ENCODE measurements at places on chromosomes 5 and 9.

DNA sequence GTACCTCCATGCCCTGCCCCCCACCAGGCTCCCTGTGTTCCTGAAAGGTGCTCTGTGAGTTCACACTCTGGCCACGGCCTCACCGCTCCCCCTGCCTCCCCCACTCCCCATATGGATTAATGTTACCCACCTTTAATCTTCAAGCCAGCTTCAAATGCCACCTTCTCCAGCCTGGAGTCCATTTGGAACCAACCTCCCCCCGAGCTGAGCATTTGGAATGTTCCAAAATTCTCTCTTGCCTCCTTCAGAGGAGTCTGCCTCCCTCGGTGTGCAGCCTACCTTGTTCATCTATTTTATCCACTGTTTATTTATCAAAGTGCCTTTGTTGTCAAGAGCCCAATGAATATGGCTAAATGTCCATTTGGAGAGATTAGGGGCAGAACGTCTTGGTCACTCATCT, 4.3 kb downstream of the GOLGA2 start:
- DNase-seq: no peak

DNA sequence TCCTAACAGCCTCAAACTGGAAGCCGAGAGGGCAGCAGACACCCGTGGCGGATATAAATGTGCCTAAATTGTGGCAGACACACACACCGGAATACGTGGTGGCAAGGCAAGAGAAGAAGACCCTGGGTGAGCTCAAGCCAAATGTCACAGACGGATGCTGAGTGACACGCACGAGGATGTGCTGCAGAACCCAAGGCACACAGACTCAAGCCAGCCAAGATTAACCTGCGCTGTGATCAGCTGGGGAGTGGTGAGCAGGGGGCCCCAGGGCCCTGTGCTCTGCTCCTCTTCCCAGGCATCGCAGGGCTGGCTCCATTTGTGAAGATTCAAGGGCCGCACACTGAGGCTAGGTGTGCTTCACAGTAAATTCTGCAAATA, 16.4 kb downstream of the SEMA4D start:
- no peak for DNase-seq

GRCh38 chr5:115374057-115374775, 77.8 kb upstream of the CCDC112 start:
- no peak for DNase-seq

DNA sequence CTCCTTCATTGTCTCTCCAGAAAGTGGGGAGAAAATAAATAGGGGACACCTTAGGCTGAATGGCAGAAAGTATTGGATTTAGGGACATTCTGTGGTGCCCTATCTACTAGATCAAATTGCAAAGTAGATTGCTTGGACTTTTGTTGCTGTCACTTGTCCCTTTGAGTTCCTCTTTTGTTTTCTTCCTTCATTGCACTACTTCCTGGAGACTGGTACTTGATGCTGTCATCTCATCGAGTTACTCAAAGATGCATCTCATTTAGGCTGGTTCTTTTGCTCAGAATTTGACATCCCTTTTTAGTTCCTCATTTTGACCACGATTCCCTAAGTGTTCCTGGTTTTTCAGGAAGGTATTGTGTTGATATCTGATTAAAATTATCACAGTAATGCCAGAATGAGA, 137.6 kb downstream of the ADGRV1 start:
- no peak for DNase-seq

DNA sequence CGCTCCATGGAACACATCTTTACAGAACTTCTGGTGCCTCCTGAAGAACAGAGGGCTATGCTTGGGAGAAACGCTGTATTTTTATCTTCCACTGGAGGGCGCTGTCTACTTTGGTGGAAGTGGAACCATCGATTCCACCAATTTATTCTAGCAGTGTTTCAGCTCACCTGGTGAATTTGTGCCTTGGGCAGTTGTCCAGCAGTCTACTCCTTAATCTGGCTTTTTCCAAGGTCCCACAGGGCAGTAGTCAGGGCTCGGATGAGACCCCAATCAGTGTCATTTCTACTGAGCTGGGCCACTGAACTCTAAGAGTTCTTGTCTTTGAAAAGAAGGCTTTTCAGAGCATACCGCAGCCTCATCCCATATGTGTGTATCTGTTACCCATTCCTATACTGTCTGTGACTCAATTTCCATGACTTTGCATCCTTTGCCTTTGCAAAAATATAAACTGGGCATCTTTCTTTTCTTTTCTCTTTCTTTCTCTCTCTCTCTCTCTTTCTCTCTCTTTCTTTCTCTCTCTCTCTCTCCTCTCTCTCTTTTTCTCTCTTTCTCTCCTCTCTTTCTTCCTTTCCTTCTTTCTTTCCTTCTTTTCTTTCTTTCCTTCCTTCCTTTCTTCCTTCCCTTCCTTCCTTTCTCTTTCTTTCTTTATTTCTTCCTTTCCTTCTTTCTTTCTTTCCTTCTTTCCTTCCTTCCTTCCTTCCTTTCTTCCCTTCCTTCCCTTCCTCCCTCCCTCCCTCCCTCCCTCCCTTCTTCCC, 138.4 kb upstream of the ZNF618 start:
- peak; percentile 49 for DNase-seq

GRCh38 chr9:123716339-123716945, 213.5 kb downstream of the DENND1A start:
- DNase-seq: no peak

DNA sequence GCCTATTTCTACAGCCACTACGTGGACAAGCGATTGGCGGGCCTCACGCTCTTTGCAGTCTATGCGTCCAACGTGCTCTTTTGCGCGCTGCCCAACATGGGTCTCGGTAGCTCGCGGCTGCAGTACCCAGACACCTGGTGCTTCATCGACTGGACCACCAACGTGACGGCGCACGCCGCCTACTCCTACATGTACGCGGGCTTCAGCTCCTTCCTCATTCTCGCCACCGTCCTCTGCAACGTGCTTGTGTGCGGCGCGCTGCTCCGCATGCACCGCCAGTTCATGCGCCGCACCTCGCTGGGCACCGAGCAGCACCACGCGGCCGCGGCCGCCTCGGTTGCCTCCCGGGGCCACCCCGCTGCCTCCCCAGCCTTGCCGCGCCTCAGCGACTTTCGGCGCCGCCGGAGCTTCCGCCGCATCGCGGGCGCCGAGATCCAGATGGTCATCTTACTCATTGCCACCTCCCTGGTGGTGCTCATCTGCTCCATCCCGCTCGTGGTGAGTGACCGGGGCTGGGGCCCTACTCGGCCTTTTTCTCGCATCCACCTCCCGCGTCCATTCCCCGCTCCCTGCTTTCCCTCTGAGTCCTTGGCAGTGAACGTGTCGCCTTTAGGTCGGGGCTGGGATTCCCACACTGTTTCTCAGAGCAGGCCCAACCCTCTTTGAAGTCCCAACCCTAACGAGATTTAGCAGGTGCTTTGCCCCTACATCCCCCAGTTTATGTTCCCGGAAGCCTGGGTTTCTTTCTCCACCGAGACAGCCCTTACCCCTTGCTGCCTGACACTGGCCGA, 1.8 kb downstream of the PTGER4 start:
- no peak for DNase-seq

DNA sequence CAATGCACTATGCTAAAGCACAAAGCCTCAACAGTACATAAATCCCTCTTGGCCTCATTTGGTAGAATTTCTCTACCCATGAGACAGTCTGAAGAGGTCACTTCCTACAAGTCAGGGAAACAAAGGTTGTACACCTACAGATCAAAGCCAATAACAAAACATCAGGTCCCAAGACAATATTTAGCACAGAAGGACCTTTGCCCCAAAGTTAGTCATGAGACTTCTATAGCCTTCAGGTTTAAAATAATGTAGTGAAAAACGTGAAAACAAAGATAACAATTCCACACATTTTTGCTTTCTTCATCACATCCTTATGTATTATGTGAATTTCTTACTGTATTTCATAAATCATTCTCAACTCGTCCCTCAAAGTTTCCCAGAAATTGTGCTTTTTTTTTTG, 15.8 kb downstream of the AFF4 start:
- DNase-seq: no peak

DNA sequence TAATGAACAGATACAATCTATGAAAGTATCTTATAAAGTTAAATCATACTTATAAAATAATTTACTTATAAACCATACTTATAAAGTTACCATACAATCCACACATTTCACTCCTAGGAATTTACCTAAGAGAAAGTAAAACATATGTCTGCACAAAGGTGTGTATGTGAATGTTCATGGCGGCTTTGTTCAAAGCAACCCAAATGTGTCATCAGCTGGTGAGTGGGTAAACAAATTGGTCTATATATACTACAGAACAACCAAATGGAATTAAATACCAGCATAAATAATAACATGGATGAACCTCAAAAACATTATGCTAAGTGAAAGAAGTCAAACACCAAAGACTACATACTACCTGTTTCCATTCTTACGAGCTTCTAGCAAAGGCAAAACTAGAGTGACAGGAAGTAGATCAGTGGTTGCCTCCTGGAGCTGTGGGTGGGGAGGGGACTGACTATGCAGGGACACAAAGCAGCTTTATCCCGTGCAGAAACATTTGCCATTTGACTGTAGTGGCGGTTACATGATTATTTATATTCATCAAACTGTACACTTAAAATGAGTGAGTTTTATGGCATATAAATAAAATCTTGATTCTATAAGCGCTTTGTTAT, 10.6 kb downstream of the TRAF1 start:
- no peak for DNase-seq

- no peak for DNase-seq
Observed at GRCh38 chr9:93204470-93205043, 20.6 kb downstream of the WNK2 start.

GRCh38 chr5:143445776-143446175, 42.3 kb upstream of the NR3C1 start:
- DNase-seq: no peak

DNA sequence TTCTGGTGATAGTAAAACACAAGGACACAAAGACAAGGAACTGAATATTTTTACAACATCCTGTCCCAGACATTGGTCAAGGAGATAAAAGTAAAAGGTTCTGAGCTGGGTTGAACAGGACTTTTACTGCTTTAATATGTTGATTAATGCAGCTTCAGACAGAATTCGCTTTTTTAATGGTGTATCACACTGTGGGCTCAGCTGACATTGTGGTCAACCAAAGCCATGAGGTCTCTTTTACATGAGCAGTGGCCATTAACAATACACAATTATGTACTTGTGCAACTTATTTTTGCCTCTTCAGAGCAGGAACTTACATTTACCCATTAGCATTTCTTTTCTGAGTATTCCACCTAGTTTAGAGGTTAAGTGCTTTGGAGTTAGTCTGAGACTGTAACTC, 22.8 kb upstream of the ERBIN start:
- DNase-seq: no peak

DNA sequence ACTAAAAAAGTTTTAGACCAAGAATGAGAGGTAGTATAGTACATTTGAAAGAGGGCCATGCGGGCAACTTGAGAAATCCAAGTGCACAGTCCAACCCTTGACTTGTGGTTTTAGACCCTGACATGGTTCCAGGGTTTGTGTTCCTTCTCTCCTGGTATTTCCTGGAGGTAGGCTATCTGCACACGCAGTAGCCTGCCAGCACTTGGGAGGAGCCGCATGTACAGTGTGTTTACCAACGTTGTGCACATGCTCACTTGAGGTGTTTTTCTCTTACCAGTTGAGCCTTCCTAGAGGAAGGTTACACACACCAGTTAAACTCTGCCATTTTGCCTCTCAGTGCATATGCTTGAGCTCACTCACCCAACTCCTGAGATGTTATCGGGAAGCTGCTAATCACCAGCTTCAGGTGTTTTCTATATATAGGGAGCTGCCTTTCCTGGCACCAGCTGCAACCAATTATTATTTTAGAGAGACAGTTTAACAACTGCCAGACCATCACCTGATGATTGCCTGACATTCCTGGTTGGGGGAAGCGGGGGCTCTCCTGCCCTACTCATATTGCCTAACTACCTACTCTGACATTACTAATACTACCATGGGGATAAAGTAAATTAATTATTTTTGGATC, 593.4 kb upstream of the TUSC1 start:
- DNase-seq: no peak

DNA sequence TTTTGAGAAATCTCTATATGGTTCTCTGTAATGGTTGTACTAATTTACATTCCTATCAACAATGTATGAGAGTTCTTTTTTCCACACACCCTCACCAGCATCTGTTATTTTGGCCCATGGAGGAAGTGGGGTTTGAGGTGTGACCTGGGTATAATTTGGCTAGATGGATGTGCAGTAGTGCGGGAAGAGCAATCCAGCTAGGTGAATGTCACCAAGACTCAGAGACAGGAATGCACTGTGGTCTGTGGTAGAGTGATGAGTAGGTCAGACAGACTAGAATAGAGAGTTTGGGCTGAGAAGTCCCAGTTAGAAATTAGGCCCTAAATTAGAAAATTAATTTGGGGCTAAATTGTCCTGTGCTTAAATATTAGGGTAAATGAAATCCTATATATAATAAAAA, 32.8 kb upstream of the PIP5K1B start:
- no peak for DNase-seq

- DNase-seq: peak; percentile 30
Observed at GRCh38 chr5:141557681-141558136, 61.1 kb downstream of the DIAPH1 start.

DNA sequence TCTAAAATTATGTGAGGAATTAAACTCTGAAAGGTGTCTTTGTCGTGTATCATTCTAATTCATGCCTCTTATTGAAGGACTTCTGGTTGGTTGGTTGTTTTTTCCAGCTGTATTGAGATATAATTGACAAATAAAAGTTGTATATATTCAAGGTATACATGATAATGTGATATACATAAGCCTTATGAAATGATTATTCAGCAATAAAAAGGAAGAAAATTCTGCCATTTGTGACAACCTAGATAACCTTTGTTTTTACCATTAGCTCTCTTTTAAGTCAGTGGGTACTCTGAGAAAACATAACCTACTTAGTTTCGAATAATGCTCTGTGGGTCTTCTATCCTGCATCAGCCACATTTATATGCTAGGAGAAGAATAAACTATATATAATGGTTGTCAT, 89.6 kb downstream of the RAB3C start:
- DNase-seq: no peak

DNA sequence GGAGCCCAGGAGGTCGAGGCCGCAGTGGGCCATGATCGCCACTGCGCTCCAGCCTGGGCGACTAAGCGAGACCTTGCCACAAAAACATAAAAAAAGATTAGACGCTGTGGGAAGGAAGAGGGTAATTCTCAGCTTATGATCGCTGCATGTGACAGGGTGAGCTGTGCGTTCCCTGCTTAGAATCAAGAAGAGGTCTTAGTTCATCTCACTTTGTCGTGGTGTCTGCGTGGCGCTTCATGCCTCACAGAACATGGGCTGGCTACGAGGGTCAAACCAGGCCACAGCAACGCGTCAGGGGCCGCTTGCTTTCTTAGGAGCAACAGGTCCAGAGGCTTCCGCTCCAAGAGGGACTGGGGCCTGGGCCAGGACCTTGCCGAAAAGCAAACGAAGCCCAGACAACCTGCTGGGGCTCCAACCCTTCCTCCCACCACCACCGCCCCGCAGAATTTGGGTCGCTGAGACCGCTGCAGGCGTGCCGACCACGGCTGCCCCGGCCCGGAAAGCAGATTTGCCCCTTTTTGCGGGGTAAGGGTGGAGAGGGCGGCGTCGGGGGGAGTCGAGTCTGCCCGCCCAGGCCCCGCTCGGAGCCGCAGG, 10.0 kb upstream of the GRIN1 start:
- no peak for DNase-seq

DNA sequence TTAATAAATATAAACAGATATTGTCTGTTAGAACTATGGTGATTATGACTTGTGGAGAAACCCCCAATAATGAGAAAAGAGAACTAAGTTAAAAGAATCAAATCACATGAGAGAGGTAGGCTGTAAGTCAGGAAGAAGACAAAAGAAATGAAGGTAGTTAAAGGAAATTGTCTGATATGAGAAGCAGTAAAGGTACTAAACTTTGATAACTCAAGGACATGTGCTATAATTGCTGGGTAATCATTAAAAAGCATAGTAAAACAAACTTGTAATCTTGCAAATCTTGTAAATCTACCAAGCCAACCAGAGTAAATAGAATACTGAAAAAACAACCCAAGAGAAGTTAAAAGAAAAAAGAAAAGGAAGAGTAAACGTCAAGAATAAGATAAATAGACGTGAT, 207.0 kb upstream of the CTNND2 start:
- no peak for DNase-seq
